ENCODE measurements at places on chromosomes 7 and 10.

DNA sequence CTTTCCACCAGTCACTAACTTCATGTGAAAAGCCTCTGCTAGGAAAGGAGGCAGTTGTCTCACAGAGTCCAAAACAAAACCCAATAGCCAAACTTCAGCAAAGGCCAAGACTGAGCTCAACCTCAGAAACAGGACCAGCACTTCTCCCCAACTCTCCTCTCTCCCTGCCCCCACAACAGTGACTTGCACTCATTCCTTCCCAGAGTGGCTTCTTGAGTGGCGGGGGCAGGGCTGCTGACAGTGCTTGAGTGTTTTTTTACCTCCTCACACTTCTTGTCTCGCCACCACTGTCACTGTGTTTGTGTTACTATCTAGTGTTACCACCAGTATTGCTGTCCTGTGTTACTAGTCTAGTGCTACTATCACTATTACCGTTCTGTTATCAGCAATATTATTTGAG is 206.8 kb downstream of the KLF6 start:
- no peak for DNase-seq

- DNase-seq, result no peak
Observed at GRCh38 chr10:124053971-124054370, 39.4 kb downstream of the CHST15 start.

GRCh38 chr10:102004376-102004775 is 51.6 kb downstream of the ARMH3 start:
- no peak for DNase-seq

DNA sequence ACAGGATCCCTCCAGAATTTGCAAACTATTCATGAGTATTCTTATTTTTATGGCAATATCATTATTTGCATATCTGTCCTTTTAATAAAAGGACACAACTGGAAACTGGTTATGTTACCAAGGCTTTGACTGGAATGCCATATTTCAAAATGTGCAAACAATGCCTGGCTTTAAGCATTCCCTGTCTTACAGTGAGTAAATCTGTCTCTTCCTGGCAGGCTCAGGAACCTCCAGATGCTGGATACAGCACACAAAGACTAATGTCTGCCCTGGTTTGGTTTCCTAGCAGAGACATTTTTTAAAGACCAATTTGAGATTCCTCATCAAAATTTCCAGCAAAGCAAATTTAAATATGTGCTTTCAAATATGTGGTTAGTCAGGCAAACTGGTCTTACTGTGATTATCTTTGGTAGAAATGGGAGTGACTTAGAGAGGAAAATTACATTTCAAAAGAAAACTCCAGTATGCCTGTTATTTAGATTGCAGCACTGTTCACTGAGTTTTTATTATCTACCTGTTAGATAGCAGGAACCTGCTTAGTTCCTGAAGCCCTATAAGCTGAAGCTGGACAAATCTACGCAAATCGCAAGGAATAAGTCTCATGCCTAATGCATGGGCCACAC is 31.3 kb downstream of the RNF216 start:
- no peak for DNase-seq

DNA sequence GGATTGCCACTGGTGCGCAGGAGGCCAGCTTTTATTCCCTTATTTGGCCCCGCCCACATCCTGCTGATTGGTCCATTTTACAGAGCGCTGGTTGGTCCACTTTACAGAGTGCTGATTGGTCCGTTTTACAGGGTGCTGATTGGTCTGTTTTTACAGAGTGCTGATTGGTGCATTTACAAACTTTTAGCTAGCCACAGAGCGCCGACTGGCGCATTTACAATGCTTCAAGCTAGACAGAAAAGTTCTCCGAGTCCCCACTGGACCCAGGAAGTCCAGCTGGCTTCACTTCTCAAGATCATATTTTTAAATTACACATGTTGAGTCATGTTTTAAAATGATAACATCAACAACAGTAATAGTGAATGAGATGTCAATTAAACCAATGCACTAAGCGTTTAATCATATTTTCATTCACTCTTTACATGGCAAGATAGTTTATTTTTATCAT is 128.3 kb downstream of the CUBN start:
- no peak for DNase-seq

Data from stimulated activated CD4-positive, alpha-beta T cell treated with anti-CD3 and anti-CD28 coated beads, Interleukin-1b, Interleukin-23, amount 100 ng/mL, for 1 hour (primary cell).